GM23248 (cell line): ENCODE measurements at places on chromosomes 6 and 20. TPM values are rescaled to one million over a fixed set of nuclear protein-coding genes. Genes with fewer than 3 reads are reported as not detected.

Gene MATN4
- total RNA-seq, result not detected in 2 replicates

- no peak for DNase-seq
Observed at GRCh38 chr6:144211160-144211559, 60.8 kb downstream of the STX11 start.

DNA sequence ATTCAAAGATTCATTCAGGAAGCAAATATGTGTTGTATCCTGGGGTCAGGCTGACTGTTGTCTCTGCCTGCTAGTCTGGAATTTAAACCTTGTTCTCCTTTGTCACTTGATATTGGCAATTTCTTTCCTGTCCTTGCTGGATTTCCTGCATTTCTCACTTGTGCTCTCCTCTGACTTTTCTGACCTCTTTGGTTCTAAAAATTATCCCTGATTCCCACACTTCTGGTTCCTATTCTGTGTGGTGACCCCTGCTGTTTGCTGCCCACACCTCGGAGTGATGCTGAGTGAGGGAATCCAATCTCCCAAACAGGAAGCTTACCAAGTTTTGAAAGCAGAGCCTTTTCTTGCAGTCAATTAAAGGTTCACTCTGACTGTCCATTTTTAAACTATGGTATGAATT lies 345.3 kb downstream of the CDKAL1 start:
- no peak for DNase-seq

DNA sequence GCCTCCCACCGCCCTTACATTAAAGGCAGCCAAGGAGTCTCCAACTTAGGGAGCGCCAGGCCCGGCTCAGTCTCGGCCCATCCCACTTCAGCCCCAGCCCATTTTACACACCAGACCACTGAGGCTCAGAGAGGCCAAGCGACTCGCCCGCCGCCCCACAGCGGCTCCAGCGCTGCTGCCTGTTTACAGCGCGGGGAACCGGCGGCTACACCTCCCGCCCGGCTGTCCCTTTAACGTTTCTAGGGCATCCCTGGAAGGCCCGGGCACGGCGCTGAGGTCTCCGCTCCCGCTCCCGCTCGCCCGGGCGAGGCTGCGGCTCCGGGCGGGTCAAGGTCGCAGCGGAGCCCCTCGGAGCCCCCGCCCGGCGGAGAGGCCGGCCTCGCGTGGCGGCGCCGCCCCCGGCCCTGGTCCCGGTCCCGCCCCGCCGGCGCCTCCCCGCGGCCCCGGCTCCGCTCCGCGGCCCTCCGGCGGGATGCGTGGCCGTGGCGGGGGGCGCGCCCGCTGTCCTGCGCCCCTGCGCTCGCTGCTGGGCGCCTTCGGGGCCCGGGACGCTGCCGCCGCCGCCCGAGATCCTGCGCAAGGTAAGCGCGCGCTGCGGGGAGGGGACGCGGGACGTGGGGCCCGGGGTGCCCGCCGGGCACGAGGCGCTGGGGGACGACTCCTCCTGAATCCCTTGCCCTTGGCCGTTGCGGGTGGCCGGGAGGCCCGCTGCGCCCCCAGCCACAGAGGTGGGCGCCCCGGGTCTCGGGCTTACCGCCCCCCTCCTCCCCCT lies 27.1 kb upstream of the PHACTR3 start:
- no peak for DNase-seq

DNA sequence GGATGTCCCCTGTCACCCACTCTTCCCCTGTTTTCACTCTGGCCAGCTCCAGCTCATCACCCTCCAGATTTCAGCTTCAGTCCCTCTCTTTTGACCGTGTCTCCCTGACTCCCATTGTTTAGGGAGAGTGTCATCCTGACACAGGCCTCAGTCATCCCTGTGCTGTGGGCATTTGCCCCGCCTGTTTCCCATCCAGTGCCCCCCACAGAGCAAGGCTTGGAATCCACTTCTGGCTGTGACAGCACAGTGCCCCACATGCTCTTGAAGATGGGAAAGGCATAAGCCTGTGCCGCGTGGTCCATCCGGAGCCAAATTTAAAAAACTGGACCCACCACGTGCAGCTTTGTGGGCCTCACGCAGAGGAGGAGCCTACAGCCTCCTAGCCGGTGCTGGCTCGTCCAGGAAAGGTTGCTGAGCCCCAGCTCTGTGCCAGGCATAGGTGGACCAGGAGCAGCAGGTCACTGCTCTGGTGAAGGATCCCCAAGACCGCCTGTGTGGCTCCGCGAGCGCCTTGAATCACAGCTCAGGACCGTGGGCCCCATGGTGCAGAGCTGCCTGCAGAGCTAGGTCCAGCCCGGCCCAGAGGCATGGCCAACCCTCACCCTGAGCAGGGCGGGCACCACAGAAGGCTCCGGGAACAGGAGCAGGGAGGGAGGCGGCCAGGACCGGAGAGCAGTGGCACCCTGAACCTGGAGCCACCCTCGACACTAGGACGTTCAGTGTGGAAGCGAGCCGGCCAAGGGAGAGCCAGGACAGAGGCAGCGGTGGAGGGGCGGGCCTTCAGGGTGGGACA lies 172.8 kb downstream of the CDH4 start:
- DNase-seq, result no peak

Gene BCKDHB
- 18.4 and 22.4 TPM in 2 replicates for total RNA-seq

Gene SLC22A7
- total RNA-seq, result not detected in 2 replicates

- peak; percentile 82 for DNase-seq
Observed at GRCh38 chr20:47620808-47621805, 119.4 kb downstream of the NCOA3 start.

Gene BIRC7
- total RNA-seq, result not detected in 2 replicates

DNA sequence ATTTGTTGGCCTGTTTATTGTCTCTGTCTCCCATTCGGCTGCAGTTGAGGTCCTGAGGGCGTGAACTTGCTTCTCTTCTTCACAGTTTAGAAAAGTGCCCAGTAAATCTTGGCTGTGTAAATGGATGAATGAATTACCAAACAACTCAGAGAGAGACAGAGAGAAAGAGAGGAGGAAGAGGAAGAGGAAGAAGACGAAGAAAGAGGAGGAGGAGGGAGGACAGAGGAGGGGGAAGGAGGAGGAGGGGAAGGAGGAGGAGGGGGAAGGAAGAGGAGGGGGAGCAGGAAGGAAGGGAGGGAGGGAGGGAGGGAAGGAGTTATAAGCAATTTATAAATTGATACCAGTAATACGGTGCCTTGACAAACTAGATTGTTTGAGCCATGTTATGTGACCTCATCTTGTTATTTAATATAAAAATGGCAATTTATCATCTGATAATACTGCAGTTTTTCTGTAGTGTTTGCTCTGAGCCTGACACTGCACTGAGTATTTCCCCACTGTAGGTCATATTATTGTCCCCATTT lies 18.7 kb downstream of the HCK start:
- DNase-seq, result no peak

- no peak for DNase-seq
Observed at GRCh38 chr6:3394671-3395070, 62.2 kb downstream of the SLC22A23 start.

GRCh38 chr20:46661659-46662058 lies 10.4 kb upstream of the SLC13A3 start:
- no peak for DNase-seq

Gene EIF6
- total RNA-seq, result 166 and 183 TPM in 2 replicates

DNA sequence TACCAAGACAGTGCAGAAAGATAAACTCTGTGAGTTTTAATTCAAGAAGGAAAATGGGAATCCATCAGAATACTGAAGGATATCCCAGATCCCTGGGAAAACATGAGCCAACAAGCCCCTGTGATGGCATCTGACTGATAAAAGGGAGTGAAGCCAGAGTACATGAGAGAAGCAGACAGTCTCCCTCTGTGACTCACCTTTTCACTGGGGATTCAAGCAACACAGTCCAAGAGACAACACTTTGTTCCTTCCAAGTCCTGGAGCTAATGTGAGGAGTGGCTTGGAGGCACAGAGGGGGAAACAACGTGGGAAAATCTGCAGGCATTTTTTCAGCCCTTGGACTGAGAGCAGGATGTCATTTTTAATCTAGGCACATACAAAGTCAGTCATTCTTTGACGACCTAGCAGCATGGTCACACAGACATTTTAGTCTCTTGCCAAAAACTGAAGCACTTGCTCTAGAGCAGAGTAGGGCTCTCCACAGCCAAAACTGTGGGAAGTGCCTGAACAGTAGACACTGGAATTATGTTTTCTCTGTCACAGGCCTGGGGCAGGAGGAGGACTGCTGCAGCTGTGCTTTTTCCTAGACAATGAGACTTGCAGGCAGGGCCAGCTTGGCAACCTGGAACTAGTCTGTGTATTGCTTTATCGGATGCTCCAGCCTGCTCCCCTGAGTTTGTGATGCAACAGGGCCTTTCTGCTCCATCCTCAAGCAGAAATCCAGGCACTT lies 465.0 kb upstream of the GJE1 start:
- peak; percentile 56 for DNase-seq

DNA sequence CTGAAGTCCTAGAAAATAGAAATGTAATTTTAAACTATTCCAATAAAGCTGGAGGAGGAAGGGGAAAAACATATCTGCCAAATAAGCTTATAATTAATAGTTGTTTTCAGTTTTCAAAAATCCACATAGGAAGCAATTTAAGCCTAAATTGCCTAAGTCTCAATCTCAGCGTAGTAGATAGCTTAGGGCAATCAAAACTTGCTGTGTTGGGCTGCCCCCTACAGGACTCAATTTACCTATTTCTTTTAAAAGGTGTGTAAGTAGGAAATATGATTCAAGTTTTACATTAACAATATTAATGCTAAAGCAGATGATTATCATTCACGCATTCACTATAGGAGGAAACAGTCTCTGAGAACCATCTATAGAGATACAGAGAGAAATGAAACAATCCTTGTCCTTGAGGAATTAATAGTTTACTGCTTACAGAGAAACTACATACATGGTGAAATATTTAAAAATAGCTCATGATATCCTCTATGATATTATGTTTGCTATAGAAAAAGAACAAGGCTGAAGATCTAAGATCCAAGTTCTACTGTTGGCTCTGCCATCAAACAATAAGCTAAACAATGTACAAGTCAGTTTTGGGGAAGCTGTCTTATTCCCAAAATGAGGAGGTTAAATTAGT lies 102.1 kb downstream of the ATG5 start:
- peak; percentile 83 for DNase-seq

GRCh38 chr20:8361006-8361652 lies 229.1 kb downstream of the PLCB1 start:
- peak; percentile 69 for DNase-seq

DNA sequence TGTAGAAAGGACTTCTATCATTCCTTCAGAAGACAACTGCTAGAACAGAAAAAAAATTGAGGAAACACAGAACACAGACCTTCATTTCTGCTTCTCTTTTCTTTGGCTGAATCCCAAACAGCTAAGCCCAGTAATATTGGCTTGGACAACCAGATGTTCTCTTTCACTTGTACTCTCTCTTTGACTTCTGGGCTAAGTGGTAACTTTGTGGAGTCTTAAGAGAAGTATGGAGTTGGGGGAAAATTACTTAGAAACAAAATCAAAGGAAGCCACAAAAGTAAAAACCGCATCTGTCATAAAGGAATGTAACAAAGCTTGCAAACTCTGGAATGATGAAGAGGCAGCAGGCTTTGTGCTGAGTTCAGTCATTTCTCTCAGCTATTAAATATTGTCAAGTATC lies 587.5 kb downstream of the CBLN4 start:
- DNase-seq, result no peak

DNA sequence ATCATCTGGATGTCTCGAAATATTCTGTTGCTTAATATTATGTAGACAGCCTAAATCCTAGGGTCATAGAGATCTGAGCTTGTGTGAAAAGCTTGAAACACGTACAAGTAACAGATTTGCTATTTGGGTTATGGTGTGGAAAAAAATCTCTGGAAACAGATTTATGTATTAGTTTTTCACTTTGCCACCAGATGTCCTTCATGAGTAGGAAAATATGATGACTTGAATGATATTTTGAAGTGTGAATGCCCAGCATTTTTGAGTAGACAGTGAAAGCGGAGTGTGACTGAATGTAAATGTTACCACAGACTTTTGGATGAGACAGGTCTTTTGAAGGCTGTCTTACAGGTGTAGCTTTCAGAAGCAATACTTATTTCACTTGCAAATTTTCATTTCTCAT lies 4.2 kb upstream of the BMP6 start:
- DNase-seq, result peak; percentile 65

- DNase-seq, result no peak
Observed at GRCh38 chr6:156421933-156422332, 355.2 kb upstream of the ARID1B start.

- DNase-seq, result no peak
Observed at GRCh38 chr6:159800141-159800865, at the start of gene PNLDC1. Gene PNLDC1, plus strand, starts transcription at chr6:159800276. Its CDS starts 32 bp downstream, at chr6:159800308.

Gene MYBL2
- total RNA-seq, result 6.1 and 8.1 TPM in 2 replicates

Gene NOX3
- total RNA-seq, result not detected in 2 replicates

DNA sequence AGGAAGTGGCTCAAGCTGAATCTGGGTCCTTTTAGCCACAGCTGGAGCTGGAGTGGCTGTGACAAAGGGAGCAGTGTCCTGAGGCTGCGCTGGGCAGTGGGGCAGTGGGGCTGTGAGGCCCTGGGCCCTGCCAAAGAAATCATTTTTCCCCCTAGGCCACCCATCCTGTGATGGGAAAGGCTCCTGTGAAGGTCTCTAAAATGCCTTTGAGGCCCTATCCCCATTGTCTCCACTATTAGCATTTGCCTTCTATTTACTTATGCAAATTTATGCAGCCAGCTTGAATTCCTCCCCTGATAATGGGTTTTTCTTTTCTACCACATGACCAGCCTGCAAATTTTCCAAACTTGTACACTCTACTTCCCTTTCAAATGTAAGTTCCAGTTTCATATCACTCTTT lies 539.2 kb downstream of the MEI4 start:
- no peak for DNase-seq

Gene MUC21
- not detected in 2 replicates for total RNA-seq

Gene KCNK15
- total RNA-seq, result 9.9 and 11.1 TPM in 2 replicates

GRCh38 chr6:155247618-155248007 lies 16.2 kb upstream of the CLDN20 start:
- peak; percentile 2 for DNase-seq

GRCh38 chr6:5379647-5380242 lies 118.4 kb downstream of the FARS2 start:
- peak; percentile 62 for DNase-seq

DNA sequence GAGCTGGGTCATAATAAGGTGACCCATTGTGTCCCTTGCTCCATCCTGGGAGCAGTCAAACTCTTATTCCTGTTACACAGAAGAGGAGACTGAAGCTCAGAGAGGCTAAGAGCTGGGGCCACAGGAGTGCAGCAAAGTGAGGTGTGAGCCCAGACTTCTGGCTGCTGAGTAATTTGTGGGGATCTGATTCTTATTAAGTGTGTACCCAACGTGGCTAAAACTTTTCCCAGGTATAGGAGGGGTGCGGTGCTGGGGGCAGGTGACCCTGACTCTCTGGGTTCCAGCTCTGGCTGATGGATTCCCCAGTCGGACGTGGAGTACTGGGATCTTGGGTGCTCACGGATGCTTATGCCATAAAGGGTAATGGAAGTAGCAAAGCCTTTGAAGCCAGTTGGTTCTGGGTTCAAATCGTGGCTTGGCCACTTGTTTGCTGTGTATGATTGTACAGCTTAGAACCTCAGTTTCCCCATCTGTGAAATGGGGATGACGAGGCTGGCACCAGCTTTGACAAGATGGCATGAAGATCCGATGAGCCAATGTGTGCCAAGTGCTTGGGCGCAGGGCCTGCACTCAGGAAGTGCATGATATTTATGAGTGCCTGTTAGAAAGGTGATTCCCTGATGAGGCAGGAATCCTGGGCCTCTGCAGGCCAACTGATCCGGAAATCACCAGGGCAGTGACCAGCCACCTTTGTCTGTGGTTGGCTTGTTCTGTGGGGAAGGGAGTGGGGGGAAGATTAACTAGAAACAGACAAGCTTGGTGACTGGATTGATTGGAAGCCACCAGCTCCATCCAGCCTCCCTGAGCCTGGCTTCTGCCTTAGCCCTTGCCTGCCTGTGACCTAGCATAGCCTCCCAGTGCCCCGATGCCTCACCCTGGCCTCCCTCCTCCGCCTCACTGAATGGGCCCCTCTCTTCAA lies 6.0 kb downstream of the SRC start:
- no peak for DNase-seq
